Transverse colon (tissue), 4 donors: ENCODE measurements at places on chromosomes 11 and 22. TPM values are rescaled to one million over a fixed set of nuclear protein-coding genes. Genes with fewer than 3 reads are reported as not detected.

The ALG8 gene
- total RNA-seq = 17.9 TPM

GRCh38 chr11:126919147-126919823 is 81.3 kb downstream of the KIRREL3 start:
- DNase-seq = no peak
- H3K36me3 ChIP-seq = no peaks in the 10 kb centered on the region
- no peaks in the 10 kb centered on the region for H3K4me1 ChIP-seq

The GDPD4 gene
- not detected for total RNA-seq

The CASP5 gene
- total RNA-seq = 27.2 TPM

DNA sequence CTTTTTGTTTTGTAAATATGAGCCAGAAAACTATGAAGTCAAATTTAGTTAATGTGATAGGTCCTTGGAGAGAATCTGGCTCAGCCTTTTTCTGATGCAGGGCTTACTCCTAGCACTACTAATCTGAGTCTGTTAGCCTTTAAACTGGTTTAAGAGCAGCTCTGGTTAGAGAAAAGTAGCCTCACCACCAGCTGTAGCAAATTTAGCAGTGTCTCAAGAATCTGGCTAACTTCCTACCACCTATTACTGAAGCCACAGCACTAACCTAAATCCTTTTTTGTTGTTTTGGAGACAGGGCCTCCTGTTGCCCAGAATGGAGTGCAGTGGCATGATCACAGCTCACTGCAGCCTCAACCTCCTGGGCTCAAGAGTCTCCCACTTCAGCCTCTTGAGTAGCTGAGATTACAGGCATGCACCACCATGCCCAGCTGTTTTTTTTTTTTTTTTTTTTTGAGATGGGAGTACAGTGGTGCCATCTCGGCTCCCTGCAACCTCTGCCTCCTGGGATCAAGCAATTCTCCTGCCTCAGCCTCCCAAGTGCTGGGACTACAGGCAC is 13.9 kb downstream of the RBM4B start:
- no peak overlapping the region for H3K27ac ChIP-seq
- peaks cover 10% of the 10 kb centered on the region for H3K4me1 ChIP-seq
- H3K36me3 ChIP-seq = no peaks in the 10 kb centered on the region

DNA sequence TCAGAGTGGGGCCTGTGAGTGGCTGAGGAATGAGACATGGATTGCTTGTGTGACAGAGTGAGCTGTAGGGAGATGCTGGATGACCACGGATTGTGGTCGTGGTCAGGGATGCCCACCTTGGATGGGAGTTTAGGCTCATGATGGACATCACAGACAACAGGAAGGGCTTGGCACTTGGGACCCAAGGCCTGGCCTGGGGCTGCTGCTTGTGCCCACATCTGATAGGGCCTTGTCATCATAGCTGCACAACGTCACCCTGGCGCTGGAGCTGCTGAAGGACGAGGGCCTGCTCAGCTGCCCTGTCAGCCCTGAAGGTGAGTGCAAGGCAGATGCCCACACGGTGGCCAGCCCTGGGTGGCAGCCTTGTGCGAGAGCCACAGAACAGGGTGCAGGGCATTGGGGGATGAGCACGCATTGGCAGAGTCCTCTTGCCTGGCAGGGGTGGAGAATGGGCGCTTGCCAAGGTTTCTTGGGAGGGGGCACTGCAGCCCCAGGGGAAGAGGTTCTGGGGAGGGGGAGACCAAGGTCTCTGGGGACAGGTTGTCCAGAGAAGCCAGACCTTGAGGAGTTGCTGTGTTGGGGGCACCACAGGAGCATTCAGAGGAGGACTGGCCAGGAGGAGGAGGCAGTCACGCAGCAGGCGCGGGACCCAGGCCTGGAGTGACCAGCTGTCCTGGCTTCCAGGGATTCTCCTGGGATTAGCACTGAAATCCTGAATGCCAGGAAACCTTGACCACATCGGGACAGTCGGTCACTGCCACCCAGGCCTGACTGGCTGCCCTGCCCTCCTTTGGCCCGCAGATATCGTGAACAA is 25.0 kb downstream of the PARVG start:
- no peak overlapping the region for H3K27ac ChIP-seq
- H3K4me1 ChIP-seq = no peaks in the 10 kb centered on the region
- no peaks in the 10 kb centered on the region for H3K27me3 ChIP-seq

- H3K4me1 ChIP-seq = no peaks in the 10 kb centered on the region
- H3K27ac ChIP-seq = no peak overlapping the region
- no peaks in the 10 kb centered on the region for H3K36me3 ChIP-seq
- no peak overlapping the region for H3K4me3 ChIP-seq
- no peak for DNase-seq
- no peaks in the 10 kb centered on the region for H3K27me3 ChIP-seq
Measured at GRCh38 chr11:43735115-43735514, 54.6 kb downstream of the HSD17B12 start.

DNA sequence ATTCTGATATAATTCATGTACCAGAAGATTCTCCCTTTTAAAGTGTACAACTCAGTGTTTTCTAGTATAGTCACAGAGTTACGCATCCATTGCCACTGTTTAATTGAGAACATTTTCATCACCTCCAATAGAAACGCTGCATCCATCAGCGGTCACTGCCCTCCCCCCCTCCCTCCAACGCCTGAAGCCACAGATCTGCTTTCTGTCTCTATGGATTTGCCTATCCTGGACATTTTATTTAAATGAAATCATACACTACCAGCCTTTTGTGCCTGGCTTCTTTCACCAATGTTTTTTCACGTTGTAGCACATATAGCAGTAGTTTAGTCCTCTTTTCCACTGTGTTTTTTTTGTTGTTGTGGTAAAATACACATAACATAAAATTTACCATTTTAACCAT is 22.8 kb downstream of the TCP11L1 start:
- no peak overlapping the region for H3K4me3 ChIP-seq
- peak overlapping the region; percentile 84 for H3K27ac ChIP-seq
- H3K4me1 ChIP-seq = peaks cover 31% of the 10 kb centered on the region

GRCh38 chr11:117704395-117705100 is 92.5 kb downstream of the DSCAML1 start:
- DNase-seq = no peak
- peaks cover 6% of the 10 kb centered on the region for H3K4me1 ChIP-seq
- no peak overlapping the region for H3K27ac ChIP-seq
- H3K4me3 ChIP-seq = no peak overlapping the region

GRCh38 chr22:48744283-48744641 is 1083.4 kb downstream of the BRD1 start:
- H3K4me3 ChIP-seq = no peak overlapping the region
- no peaks in the 10 kb centered on the region for H3K36me3 ChIP-seq
- no peaks in the 10 kb centered on the region for H3K27me3 ChIP-seq

The SLC25A18 gene
- 40.4 TPM for total RNA-seq

The SPTY2D1 gene
- total RNA-seq = 18.4 TPM

DNA sequence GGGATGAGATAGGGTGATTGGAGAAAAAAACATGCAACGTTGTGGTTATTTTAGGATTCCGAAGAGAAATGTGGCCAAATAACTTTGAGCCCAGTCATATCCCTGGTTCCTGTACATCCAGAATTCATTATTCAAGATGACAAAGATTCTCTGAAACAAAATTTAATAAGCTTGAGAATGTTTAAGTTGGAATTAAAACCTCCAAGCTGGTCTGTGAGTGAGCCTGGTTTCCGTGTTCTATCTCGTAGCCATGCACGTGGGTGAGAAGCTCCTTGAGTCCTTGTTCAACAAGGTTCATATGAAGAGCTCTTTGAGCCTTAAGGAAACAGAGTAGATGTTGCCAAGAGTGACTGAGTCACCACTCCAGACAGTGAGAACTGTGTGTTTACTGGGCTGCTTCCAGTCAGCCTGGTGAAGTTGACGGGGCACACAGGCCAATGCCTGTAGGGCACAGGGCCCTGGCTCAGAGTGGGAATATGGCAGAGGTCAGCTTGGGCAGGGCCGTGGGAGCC is 206.5 kb downstream of the NAV2 start:
- peak overlapping the region; percentile 60 for H3K27ac ChIP-seq
- no peaks in the 10 kb centered on the region for H3K36me3 ChIP-seq
- no peak overlapping the region for H3K4me3 ChIP-seq

DNA sequence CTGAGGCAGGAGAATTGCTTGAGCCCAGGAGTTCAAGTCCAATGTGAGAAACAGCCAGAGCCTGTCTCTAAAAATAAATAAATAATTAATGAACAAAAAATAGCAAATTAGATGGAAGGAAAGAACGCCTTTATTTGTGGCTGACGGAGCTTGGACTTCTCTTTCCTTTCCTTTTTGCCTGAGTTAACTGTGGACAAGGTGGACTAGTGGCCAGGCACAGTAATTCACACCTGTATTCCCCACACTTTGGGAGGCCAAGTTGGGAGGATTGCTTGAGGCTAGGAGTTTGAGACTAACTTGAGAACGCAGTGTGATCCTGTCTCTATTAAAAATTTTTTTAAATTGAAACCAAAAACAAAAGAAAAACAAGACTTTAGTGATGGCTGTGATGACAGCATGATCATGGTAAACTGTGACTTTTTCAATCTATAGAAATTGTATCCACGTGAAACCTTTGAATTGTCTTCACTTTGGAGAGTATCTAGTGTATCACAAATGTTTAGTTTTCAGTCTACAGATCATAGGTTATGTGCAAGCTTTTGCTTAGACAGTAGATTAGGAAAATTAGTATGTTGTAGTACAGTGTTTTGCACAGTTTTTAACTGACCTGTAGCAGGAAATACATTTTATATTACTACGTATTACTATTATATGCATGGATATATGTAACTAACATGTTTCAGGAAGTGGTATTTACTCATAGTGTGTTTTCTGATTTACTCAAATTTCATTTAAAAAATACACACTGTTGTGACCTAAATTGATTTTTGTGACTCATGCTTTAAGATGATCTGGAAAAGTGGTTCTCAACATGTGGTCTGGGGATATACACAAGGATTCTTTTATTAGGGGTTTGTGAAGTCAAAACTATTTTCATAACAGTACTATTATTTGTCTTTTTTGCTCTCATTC is 42.1 kb downstream of the KDM2A start:
- H3K4me1 ChIP-seq = peaks cover 21% of the 10 kb centered on the region
- no peak overlapping the region for H3K4me3 ChIP-seq
- H3K27me3 ChIP-seq = no peaks in the 10 kb centered on the region
- H3K36me3 ChIP-seq = no peaks in the 10 kb centered on the region
- DNase-seq = no peak

DNA sequence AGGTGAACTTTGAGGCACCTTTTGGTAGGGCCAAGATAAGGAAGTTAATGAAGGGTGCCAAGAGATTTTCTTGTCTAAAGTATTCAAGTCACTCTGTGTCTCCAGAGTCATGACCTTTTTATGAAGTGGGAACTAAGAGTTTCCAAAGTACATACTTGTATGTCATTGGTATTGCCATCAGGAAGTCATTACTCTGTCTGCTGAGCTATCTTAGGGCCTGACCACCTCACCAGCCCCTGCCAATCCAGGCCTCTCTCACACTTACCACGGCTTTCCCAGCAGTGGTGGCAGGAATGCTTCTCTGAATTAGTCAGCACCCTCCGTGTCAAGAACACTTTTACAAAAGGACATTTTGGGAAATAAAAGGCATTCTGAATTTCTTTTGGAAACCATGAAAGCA is 192.8 kb upstream of the MTNR1B start:
- H3K27ac ChIP-seq = no peak overlapping the region
- no peak overlapping the region for H3K4me3 ChIP-seq
- no peak for DNase-seq
- H3K36me3 ChIP-seq = no peaks in the 10 kb centered on the region

The TSPAN32 gene
- not detected for total RNA-seq

DNA sequence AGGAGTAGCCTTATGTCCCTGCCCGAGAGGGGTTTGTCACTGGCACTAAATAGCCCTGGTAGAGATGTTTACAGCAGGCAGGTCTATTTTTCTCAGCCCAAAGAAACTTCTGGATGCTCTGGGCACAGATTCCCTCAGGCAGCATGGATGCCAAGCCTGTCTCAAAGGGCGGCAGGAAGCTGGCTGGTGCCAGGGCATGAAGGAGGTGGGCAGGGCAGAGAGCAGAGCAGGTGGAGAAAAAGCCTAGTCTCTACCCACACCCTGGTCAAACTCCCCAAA is 4.1 kb upstream of the GAS2L1 start:
- no peak overlapping the region for H3K27ac ChIP-seq
- no peaks in the 10 kb centered on the region for H3K36me3 ChIP-seq
- DNase-seq = no peak
